ENCODE measurements at places on chromosomes 6 and 20.

DNA sequence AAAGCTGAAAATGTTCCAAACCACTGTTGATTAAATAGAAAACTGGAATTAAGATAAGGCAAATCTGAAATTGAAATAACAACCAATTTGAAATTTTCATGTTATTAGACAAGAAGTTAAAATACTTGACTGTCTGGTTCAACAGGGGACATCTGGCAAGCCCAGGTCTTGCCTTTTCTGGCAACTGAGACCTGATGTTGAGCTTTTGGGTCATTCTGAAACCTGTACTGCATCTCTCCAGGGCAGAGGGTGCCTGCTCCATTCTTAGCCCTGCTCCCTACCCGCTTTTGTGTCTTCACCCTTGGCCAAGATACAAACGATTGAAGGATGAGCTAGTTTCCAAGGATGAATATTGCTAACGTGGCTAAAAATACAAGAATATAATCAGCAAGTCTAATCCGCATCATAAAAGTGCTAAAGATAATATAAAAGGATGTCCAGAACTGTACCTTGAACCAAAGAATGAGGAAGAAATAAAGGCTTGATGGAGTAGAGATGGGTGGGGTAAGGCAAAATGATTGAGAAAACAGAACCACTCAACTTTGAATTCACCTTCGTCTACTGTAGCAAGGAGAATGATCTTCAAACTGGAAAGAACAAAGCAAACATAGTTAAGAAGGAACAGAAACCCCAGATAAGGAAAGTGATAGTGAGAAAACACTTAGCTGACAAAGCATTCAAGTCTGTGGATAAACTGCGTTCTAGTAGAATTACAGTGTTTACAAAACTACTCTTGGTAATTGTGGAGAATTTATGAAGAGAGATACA lies 109.8 kb upstream of the MAN1A1 start:
- DNase-seq: no peak

GRCh38 chr20:34852298-34852697 lies 20.4 kb downstream of the GGT7 start:
- no peak for DNase-seq

GRCh38 chr6:167049275-167049674 lies 50.1 kb downstream of the CEP43 start:
- DNase-seq: no peak

DNA sequence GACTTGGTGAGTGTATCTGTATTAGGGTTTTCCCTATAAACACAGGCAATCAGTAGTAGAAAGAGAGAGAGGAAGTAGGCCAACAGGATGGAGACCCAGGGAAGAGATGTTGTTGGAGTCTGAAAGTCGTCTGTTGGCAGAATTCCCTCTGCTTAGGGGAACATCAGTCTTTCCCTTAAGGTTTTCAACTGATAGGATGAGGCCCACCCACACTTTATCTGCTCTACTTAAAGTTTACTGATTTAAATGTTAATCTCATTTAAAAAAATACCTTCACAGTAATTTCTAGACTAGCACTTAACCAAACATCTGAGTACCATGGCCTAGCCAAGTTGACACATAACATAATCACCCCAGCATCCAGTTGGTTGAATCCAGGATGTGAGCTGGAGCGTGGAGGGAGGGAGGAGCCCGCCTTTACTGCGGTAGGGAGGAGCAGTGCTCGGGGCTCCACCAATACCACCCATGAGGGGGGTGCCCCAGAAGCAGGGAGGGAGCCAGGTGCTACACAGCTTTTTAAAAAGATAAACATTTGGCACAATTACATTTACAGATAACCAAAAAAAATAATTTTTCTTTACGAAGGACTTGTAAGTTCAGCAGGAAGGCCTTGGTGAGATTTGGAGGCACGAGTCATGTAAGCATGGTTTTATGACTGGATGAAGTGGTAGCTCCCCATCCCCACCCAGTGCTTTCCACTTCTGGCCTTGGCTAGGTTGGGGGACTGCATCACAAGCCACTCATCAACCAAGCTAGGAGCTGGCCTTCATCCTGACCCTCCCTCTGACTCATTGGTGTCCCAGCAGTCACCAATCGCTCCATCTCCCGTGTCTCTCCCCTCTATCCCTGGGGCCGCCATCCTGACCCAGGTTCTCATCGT lies 18.4 kb upstream of the SNX9 start:
- DNase-seq: no peak

DNA sequence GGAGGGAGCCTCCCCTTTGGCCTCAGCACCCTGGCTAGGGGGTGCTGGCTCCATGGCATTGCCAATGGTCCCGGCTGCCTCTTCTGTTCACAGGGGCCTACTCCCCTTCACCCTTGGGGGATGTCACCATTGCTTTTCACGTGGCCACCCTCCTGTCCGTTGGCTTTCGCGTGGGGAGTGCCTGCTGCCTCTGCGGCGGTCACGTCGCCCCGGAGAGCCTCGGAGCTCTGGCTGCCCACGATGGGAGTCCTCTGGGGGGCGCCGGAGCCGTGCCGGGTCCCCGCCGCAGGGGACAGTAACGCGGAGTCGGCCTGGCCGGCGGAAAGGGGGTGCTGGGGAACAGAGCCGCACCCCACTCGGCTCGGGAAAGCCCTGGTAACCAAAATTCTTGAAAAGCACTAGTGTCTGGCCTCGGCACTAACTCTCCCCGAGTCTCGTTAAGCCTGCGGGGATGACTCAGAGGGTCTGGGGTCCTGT lies 661 bp upstream of the HEBP2 start:
- no peak for DNase-seq

DNA sequence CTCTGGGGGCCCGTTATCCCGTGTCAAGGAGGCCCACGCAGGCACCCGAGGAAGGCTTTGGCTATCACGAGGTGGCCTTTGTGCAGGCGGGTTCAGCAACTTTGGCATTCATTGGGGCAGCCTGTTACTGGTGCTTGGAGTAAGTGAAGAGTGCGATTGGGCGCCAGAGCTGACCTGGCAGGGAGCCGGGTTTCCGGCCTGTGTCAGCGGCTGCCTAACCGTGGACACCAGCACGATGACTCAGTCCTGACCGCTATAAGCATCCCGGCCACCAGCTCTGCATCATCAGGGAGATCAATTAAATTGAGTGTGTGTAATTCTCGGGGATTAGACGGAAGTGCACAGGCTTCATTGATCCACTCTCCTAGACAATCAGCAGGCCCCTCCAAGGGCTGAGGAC lies 45.9 kb downstream of the CDH4 start:
- DNase-seq: no peak

DNA sequence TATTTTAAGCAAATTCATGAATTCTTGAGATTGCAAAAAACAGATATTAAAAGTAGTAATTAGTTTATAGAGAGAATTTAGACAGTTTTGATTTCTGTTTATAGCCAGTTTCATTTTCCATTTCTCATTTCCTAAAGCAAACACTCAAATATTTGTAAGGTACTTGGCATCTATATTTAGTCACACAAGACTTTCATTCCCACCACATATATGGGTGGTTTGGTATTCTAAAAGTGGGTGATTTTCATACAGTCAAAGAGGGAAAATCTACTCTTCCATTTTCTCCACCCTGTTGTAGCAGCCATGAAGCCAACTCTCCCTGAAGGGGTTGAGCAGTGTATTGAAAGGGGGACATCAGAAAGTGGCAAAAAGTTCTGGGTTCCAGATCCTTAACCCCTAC lies 181.1 kb upstream of the SUPT3H start:
- DNase-seq: no peak

GRCh38 chr6:163818719-163819118 lies 404.2 kb downstream of the QKI start:
- no peak for DNase-seq
